ENCODE measurements at places on chromosomes 2 and 18.

- no peak for DNase-seq
These were observed 43.9 kb downstream of the TOGARAM2 start for GRCh38 chr2:29024882-29025430.

DNA sequence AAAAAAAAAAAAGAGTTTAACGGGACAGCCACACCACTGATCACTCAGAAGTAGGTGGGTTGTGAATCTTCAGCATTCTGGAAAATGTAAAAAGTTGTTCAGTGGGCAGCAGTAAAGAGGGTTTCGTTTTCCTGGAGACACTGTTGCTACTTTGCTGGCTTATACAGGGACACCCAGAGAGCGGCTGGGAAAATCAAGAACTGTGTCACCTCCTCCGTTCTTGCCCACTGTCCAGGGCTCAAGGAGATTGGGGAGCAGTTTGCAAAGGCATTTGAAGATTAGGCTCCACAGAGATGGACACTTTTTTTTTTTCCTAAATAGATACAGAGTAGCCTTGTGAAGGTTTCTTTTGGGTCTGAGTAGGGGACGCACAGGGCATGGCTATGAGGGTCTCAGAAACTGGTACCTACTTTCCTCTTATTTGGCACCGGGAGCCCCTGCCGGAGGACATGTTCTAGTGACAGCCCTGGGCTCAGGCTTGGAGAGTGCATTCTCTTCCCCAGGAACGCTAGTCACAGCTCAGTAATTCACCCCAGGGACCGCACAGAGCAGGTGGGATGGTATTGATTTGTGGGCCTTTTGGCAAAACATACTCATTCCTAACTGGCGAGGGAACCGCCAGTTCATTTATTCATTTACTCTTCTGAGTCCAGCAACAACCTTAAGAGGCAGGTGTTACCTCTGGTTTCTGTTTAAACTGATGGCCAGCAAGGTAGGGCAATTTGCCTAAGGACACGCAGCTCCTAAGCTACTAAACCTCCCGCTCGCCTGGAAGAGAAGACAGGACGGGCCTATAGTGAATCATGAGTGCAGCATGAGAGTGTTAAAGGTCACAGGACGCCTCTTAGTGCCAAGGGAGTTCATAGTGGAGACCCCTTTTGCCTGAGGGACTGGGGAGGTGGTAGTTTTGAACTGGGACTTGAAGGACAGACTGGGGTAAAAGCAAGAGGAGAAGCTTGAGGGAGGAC, 53.1 kb downstream of the HPCAL1 start:
- no peak for DNase-seq

GRCh38 chr2:898319-898718, 52.3 kb upstream of the SNTG2 start:
- no peak for DNase-seq

DNA sequence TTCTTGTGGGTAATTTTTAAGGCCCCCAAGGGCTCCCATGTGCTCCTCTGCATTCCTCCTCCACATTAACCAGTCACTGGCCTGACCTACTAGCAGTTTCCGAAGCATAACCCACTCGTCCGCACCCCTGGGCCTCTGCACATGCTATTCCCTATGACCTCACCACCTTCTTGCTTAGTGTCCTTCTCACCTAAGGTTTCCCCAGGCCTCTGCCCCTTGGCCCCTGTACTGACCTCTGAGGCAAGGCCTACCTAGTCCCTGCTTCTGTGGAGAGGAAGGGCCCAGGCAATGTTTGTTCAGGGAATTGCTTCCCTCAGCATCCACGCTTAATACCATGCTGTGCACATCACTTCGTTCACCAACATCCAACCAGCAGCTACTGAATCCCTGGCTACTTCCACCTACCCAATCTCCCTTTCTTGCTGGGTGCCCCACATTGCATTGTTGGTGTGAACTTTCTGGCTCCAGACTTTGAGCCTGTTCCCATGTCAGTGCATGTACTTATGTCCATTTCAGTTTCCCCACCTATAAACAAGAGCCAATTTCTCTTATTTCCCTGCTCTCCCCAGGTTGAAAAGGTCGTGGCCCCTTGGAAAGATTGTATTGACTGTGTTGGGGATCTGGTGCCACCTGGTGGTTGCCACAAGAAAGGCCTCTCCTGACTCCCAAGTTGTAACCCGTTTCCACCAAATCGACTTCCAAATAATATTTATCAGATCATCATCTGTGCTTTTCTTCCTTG, 19.2 kb upstream of the TMEM177 start:
- DNase-seq, result no peak

DNA sequence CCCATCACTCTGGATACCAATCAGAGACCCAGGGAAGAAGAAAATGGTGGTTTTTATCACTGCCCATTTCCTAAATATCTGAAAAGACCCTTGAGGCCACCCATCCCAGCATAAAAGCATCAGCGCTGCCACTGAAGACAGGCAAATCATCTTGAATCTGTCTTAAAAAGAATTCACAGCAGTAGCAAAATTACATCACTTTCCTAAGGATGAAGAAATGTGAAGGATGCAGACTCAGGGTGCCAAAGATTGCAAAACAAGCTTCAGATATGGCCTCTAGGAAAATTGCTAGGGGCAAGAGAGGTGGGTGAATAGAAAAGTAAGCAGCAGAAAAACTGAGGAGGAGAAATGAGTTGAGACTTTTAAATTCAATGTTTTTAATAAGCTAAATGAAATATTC, 70.0 kb downstream of the SLC25A12 start:
- DNase-seq, result peak; percentile 18

DNA sequence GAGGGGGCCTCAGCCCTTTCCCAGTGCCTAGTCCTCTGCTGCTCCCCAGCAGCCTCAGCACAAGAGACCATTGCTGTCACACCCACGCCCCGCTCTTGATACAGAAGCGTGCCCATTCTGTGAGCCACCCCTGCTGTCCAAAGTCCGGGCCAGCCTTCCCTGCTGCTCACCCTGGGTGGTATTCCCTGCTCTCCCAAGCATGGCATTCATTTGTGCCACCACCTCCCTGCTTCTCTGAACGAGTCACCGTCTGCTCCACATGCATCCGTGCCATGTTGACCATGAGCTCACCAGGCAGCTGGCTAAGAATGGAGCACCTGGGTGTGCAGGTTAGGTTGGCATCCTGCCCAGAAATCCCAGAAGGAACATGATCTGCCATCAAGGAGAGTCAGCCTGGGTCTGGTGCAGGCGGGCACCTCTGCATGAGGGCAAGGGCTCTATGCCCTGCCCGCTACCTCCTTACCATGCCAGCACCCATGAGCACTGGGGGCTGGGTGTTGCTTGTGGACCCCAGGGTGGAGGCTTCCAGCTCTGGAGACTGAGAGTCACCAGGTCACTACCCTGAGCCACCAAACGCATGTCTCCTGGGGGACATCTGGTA, 63.0 kb downstream of the TWIST2 start:
- no peak for DNase-seq

DNA sequence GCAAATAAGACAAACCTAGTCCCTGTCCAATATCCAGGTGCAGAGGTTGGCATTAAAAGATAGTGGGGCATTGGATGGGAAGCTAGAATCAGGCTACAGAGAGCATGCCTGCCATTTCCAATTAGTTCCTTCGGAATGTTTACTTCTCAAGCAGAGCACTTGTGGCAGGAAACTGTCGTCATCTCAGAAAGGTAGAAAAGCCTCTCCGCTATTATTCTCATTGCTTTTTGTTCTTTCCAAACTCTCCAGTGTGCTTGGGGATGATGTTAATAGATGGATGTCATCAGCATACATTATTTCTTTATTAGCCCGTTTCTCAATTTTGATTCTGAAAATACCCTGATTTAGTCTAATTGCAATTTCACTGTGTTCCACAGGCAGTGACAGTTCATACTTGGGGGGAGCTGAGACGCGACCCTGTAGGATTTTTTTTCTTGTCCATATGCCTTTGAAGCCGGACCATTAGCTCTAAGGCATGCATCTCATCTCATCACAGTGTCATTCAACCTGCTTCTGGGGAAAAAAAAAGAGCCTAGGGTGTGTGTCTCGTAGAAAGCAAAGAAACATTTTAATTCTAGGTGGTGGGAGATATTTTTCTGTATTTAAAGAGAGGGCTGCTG, 7.7 kb downstream of the ASB18 start:
- DNase-seq, result no peak

GRCh38 chr18:24658302-24658701, 197.9 kb downstream of the HRH4 start:
- DNase-seq, result no peak

GRCh38 chr2:61288070-61288841, 126.3 kb downstream of the C2orf74 start:
- peak; percentile 10 for DNase-seq

GRCh38 chr2:128289439-128289838, 29.2 kb downstream of the HS6ST1 start:
- DNase-seq, result no peak

- DNase-seq, result no peak
These were observed 95.6 kb downstream of the HDAC4 start for GRCh38 chr2:239305222-239305575.

GRCh38 chr18:42192251-42193248, 237.5 kb downstream of the PIK3C3 start:
- DNase-seq, result peak; percentile 26
